HFFc6 (cell line): ENCODE measurements at places on chromosomes 6 and 20. TPM values are rescaled to one million over a fixed set of nuclear protein-coding genes. Genes with fewer than 3 reads are reported as not detected.

Gene CST2
- not detected in 3 replicates for total RNA-seq

Gene RREB1
- total RNA-seq: 20.5 to 26.7 TPM (median 23.5 TPM) in 3 replicates

- DNase-seq: no peak
Observed at GRCh38 chr6:76866091-76866915, 597.0 kb downstream of the HTR1B start.

DNA sequence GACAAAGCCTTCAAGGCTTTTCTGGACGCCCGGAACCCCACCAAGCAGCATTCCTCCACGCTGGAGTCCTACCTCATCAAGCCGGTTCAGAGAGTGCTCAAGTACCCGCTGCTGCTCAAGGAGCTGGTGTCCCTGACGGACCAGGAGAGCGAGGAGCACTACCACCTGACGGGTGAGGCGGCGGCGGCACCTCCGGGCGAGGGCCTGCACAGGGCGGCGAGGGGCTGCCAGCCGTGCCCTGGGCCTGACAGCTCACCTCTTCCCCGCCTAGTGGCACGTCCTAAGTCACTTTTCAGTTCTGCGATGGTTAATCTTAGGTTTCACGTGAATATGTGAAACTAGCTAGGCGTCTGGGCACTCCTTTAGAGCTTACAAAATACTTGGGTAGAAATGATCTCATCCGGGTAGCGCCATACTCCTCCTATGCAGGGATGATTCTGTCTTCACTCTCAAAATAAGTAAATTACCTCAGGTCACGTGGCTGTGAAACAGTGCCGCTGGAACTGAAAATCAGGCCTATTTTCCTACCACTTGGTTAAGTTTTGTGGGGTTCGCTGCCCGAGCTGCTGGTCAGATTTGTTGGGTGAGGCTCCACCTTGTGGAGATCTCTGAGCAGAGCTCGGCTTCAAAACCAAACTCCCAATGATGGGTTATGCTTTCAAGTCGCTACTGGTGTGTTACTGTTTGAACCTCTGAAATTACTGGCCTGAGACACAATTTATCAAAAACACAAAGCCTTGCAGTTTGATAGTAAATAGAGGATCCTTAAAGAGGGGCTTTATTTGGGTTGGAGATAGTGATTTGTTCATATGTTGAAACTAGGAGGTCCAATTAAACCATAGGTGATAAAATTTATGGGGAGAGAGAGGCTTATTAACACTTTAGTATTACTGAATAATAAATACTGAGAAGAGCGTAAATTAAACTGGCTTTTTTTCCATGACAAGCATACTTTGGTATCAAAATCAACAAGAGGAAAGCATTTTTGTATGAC, 15.5 kb upstream of the CLDN20 start:
- DNase-seq: peak; percentile 82

GRCh38 chr20:1440024-1440423, 26.6 kb downstream of the NSFL1C start:
- peak; percentile 21 for DNase-seq
